Psoas muscle (tissue), 8 donors: ENCODE measurements at places on chromosomes 1 and 21.

DNA sequence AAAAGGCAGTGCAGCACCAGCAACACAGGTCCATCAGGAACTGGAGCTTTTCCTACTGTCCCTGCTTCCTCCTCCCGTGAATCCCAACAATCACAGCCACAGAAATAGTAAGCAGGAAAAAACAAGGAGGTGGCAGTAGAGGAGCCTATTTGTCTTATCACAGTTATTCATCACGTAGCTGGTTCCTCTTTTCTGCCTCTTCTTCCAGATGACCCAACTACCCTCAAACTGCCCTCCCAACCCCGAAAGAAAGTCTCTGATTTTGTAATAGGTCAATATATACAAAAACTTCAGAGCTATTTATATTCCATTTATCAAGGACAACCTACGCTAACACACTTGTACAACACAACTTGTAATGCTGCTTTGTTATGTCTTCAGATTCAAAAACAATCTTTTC lies 21.4 kb downstream of the GNB1 start:
- DNase-seq: no peak

DNA sequence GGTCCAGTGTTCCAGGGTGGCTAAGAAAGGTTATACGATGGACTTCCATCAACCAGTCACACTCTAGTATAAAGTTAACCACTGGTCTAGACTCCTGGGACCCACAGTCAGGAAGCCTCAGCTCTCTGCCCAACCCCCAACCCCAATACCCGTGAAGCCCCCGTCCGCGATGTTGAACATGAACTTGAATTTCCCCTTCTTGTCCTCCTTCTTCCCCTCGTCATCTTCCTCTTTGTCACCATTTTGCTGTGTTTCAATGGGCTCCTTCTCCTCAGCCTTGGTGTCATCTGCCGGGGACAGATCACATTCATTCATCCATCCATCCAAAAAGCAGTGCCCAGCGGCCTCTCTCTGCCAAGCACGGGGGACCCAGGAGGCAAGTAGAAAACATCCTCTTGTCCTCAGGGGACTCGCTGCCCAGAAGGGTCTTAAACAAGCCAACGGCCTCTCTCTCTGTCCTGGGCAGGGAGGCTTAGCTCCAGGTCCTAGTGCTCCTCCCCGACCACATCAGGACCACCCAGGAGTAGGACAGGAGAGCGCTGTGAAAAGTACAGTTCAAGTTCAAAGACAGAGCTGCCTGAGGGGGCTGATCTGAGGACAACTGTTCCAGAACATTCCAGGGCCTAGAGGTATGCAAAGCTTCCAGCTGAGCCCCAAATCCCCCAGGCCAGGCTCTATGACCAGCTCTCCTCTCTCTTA lies 66.5 kb downstream of the KCNAB2 start:
- no peak for DNase-seq

DNA sequence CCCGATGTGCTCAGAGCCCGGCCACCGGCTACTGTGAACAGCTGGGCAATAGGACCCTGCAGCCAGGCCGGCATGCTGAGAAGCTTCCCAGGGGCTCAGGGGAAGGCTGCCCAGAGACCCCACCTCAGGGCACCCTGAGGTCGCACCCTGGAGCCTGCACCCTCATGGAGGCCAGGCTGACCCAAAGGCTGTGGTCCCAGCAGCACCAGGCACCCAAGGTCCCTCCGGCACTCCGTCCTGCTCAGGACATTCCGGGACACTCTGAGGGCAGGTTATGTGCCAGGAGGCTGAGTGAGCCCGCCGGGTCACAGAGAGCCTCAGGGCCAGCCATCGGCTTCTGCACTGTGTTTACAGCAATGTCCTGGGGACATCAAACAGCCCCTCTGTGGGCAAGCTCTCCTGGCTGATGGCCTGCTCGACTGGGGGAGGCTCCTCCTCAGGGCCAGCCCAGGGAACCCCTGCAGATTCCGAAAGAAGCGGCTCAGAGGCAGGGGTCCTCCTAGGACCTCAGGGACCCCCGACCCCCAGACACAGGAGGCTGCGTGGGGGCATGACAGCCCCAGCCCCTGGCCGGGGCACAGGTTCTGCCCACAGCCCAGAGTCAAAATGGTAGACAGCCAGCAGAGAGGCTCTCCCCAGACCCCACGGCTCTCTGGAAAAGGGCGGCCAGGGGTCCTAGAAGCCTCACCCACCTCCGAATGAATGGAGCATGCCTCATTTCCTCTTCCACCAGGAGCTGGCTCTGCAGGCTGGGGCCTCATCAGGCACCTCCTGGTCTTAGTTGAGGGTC lies 8.2 kb downstream of the SLC19A1 start:
- peak; percentile 15 for DNase-seq

DNA sequence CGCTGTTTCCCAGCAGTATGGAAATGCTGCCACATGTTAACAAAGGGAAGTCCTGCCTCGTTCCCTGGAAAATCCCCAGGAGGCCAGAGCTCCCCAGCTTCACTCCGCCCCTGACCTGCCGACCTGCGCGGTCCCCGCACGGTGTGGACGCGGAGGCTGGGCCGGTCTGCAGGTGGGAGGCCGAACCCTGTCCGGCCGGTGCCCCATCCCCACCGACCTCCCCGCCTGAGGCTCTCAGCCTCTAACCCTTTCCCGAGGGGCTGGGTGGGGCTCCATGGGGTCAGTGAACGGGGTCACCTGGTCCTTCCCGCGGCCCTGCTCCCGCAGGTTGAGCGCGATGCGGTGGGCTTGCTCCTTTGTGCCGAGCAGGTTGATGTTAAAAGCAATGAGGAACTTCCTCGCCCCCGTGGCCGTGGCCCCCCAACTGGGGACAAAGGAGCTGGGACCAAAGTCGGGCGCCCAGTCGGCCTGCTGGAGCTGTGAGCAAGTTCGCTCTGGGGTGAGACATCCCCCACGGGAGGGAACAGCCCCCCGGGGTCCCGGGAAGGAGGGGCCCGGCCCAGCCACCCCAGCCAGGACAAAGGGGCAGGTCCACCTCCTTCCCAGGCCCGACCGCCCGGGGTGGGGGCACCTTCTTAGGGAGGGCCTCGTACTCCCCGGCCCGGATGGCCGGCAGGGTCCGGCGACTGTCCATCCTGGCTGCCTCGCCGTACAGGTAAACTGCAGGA lies 4.0 kb downstream of the FTCD start:
- peak; percentile 58 for DNase-seq
